Stimulated activated naive CD8-positive, alpha-beta T cell treated with anti-CD3 and anti-CD28 coated beads, Interleukin-15, amount 100 ng/mL, for 72 hours (primary cell): ENCODE measurements at places on chromosomes 3 and 15.
A peak's percentile ranks its signal among the peaks of the same experiment; 100 is the strongest.

DNA sequence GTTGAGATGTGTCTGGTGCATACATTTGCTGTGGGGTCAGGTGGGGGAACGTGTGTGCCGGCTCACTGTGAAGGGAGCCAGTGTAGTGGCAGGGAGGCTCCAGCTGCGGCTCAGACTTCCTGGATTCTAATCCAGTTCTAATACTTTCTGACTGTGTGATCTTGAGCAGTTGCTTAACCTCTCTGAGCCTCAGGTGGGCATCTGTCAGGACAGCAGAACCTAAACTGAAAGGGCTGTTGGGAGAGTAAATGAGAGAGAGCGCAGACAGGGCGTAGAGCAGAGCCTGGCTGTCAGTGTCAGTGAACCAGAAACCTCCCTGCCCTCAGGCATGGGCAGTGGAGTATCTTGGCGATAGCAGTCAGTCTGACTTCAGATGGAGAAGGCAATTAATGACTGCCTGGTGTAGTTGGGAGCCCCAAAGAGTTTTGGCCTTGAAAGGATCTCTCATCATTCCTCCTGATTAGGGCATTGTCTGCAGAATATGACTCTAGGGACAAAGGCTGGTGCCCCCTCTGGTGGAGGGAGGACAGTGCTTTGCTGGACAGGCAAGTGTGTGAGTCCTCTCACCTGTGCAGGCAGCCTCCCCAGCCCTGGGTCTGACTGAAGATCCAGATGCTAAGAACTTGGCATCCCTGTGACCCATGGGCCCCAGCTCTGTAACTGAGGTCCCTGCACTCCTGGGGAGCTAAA, 9.6 kb downstream of the KBTBD13 start:
- DNase-seq = no peak

DNA sequence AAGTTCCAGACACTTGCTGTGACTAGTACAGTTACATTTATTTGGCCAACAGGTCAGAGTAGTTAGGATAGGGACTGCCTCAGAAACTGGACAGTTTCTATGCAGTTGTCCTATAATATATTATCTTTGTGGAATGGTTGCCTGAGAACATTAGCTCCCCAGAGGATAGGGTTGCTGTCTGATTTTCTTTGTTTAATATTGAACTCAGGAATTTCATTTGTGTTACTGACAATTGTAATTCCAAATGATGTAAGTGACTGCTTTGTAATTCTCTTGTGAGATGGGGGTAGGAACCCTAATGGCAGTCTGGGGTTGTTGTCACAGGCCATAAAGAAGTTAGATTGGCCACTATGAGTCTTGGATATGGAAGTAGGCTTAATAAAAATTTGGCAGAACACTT, 2.2 kb downstream of the NXPE3 start:
- no peak for DNase-seq

GRCh38 chr3:195253923-195254432, 17.0 kb downstream of the XXYLT1 start:
- no peak for DNase-seq

GRCh38 chr3:170726976-170727661, 141.2 kb upstream of the SLC7A14 start:
- no peak for DNase-seq

DNA sequence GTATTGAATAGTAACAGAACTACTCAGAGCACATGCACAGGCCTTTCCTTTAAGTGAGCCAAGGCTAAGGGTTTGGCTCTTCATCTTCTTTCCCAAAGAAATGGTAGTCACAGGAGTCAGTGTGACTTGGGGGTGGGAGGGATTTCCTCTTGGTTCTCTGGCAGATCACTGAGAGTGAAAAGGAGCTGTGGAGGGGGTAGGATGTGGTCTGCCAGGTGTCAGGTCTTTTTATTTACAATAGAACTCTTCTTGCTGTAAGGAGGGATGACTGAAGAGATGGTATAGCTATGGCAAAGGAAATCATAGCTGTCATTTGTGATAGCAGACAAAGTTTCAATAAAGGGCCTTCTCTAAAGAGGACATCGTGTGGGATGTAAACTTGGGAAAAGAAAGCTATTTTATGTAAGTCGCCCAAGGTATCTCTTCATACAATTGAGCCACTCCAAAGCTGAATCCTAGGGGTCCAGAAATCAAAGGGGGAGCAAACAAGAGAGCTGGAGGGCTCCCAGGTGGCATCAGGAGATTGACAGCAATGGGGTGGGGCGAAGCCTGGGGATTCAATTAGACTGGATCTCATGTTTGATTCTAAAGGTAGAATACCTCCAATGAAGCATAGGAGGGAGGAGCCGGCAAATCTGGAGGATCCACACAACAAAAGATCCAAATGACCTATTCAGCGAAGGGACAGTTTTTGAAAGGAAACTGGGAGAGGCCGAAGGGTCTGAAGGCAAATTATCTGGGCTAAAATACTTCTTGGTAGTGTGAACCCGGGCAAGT, 20.0 kb upstream of the CHD2 start:
- no peak for DNase-seq

GRCh38 chr3:111151438-111151837, 79.8 kb downstream of the NECTIN3 start:
- no peak for DNase-seq

- DNase-seq = no peak
These were observed 356.4 kb downstream of the MFSD1 start for GRCh38 chr3:159158213-159158612.

DNA sequence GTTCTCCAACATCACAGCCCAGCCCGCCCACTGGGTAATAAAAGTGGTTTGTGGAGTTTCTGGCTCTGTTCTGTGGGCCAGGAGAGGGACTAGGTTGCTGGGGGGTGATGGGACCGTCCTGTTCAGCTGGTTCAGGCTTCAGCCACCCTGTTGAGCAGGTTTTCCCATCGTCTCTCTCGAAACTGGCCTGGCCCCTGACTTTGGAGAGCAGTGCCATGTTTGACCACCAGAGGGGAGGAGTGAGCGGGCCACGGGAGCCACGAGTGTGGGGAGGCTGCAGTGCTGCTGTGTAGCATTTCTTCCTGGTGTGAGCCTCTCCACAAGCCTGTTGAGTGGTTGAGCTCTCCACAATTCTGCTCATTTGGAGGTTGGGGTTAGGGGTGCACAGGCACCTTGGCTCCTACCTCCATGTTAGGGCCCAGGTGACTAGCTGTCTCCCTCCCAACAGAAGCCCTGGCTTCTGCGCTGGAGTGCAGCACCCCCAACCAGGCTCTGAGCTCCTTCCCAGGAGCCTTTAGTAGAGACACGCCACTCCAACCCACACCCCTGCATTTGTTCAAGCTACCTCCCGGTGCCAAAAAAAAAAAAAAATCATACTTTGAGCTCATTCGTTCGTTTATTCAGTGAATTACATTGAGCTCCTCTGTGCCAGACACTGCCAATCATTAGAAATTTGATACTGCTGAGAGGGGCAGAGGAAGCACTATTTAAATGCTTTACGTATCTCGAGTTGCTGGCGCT, 13.9 kb downstream of the SPINT1 start:
- DNase-seq = peak; percentile 84

GRCh38 chr3:189049458-189050236, 122.1 kb upstream of the TPRG1 start:
- no peak for DNase-seq

DNA sequence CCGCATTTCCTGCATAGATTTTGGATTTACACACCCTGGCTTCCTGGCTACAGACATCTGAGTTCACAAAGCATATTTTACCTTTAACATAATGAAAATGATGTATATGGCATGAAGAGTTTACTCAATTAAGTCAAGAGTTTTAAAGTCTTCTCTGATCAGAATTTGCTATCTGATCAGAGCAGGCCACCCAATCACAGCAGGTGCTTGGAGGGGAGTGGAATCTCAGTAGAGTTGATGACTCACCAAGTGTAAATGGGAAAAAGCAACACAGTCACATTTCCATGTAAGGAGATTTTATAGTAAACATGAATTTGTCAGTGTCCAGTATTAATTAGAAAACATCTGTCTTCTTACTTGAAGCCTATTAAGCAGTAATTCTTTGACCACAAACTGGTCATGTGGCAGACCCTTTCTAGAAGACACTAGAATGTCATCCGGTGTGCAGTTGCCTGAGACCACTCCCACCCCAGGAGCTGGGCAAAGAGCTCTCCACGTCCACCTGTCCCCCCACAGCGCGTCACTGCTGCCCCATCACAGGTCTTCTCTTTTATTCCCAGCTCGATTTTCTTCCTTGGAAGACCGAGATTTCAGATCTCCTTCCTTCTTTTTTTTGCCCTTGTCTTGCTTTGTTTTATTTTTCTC, 10.8 kb downstream of the MESD start:
- no peak for DNase-seq
